K562 (cell line): ENCODE measurements at places on chromosomes 2 and 18. TPM values are rescaled to one million over a fixed set of nuclear protein-coding genes. Genes with fewer than 3 reads are reported as not detected.

The GALNT13 gene
- not detected in 2 replicates for total RNA-seq

The CROCC2 gene
- not detected in 2 replicates for total RNA-seq

The SP3 gene
- total RNA-seq, result 73.5 and 74.9 TPM in 2 replicates

The CENPA gene
- total RNA-seq, result 45.6 and 51.7 TPM in 2 replicates

DNA sequence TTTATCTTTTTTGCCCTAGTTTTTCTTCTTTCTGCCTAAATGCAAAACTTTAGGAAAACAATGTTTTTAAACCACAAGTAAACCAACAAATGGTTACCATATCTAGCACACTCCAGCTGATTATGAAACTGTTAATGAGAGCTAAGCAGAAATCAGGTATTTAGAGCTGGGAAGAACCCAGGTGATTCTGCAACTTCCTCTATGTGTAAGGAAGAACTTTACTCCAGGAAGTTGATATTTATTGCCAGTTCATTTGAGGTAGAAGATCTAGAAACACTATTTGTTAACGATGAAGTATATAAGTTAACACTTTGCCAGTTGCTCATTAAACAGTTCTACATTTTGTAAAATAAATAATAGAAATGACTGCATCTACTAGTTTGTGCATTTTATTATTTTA lies 409.7 kb downstream of the XIRP2 start:
- no peak for DNase-seq
- H3K27me3 ChIP-seq, result no peaks in the 10 kb centered on the region
- H3K27ac ChIP-seq, result no peak overlapping the region

DNA sequence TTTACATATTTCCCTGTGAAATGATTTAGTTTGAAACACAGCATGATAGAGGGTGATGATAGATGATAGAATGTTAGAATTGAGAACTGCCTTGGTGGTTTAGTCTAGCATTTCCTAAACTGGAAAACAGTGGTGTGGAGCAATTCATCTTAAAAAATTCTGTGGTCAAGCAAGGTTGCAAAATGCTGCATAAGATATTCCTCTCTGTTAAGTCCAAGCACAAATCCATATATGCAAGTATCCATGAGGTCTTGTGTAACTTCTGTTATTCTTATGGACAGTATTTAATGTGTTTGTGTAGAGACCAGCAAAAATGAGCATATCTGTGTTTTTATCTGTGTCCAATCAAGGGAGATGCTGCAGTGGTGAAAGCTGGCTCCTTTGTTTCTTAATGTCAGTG lies 30.0 kb downstream of the CPS1 start:
- no peak overlapping the region for H3K4me3 ChIP-seq
- no peaks in the 10 kb centered on the region for H3K4me1 ChIP-seq
- H3K27ac ChIP-seq, result no peak overlapping the region

DNA sequence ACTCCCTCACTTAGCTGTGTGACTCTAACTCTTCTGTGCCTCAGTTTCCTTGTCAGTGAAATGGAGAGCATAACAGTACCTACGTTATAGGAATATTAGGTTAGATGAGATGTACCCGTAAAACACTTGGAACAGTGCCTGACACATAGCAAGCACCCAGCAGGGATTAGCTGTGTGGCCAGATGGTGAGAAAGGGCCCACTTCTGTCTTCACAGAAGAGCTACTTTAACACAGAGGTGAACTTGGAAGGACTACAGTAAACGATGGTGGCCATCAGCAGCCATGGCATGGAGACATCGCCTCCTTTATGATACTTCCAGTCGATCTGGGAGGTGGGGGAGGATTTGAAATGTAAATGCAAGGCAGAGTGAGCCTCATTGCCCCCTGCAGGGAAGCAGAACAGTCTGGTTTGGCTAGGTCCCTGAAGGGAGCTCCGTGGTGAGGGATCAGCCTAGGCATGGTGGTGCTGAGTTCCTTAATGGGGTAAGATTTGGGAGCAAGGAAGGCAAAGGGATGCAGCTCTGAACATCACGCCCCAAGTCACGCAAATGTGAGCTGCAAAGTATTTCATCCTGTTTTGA lies 101.7 kb upstream of the ALPP start:
- no peaks in the 10 kb centered on the region for H3K27me3 ChIP-seq
- no peak overlapping the region for H3K27ac ChIP-seq
- DNase-seq, result no peak
- H3K36me3 ChIP-seq, result no peaks in the 10 kb centered on the region; the same call in 2 of the 3 replicates

- no peak overlapping the region for H3K4me3 ChIP-seq
- H3K4me1 ChIP-seq, result no peaks in the 10 kb centered on the region
- H3K27me3 ChIP-seq, result no peaks in the 10 kb centered on the region
- no peak for DNase-seq
These were observed 41.1 kb downstream of the FEZ2 start for GRCh38 chr2:36556842-36557241.

- no peak overlapping the region for H3K27ac ChIP-seq
- no peaks in the 10 kb centered on the region for H3K36me3 ChIP-seq
- peaks cover 7% of the 10 kb centered on the region; the same call in 2 of the 3 replicates for H3K27me3 ChIP-seq
- no peak for DNase-seq
- H3K4me3 ChIP-seq, result no peak overlapping the region
These were observed 6.8 kb downstream of the NPHP1 start for GRCh38 chr2:110198016-110198415.
